ENCODE measurements at places on chromosomes 4 and X. TPM values are rescaled to one million over a fixed set of nuclear protein-coding genes. Genes with fewer than 3 reads are reported as not detected.

GLRA3 gene
- not detected for total RNA-seq

ALPK1 gene
- 10.4 TPM for total RNA-seq

CPE gene
- 11.6 TPM for total RNA-seq

KIF4A gene
- 17.7 TPM for total RNA-seq

SGMS2 gene
- 43.1 TPM for total RNA-seq

AMTN gene
- not detected for total RNA-seq

TKTL2 gene
- not detected for total RNA-seq

Data from bronchus fibroblast of lung (primary cell).